Hepatic stellate cell (primary cell): ENCODE measurements at places on chromosomes 13 and 19.
A peak's percentile ranks its signal among the peaks of the same experiment; 100 is the strongest.

GRCh38 chr19:42443944-42444398 is 1.2 kb upstream of the CXCL17 start:
- no peak for DNase-seq

DNA sequence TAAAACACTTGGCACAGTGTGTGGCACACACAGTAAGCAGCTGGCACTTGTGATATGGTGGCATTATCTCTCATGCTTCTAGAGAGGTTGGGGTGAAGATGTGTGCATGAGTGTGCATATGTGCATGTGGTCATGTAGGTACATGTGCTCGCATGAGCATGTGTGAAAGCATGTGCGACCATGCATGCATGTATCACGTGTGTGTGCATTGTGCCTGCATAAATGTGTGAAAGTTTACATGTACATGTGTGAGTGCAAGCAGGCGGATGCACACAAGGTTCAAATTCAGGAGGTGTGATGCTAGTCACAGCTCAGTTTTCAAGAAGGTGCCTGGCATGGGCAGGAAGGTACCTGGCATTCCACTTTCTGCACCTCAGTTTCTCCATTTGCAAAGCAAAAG is 59.0 kb upstream of the UQCRFS1 start:
- DNase-seq, result no peak

DNA sequence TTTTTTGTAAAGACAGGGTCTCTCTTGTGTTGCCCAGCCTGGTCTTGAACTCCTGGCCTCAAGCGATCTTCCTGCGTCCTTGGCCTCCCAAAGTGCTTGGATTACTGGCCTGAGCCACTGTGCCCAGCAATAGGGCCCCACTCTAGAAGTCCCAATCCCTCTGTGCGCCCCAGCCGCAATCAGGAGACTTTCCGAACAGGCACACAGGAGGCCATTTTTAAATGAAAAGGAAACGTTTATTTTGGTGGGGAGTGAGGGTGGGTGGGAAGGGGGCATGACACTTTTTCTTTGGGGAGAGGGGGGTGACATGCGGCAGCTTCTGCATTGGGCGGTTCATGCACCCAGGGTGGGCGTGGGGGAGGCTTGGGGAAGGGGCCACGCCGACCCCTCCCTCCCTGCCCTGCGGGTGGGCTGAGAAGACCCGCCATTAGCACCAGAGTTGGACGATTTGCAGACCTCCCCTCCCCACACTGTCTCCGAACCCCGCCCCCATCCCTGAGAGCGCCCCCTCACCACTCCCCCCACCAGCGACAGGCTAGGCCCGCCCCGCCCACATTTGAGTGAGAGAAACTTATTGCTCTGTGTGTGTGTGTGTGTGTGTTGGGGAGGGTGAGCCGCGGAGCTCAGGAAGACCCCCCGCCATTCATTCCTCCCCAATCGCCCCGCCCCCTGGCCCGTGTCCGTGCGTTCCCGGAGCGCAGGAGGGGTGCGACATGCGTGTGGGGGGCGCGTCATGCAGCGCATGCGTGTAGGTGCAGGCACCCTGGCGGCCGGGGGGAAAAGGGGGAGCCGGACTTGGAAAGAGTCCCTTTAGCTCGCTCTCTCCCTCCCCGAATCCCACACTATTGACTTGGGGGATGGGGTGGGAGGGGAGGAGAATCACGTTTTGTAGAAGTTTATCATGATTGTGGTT is 17.2 kb downstream of the KCNC3 start:
- no peak for DNase-seq

- DNase-seq, result peak; percentile 58
Observed at GRCh38 chr13:41061914-41062837, 867 bp downstream of the WBP4 start.

GRCh38 chr19:48668332-48668731 is 4.5 kb downstream of the NTN5 start:
- DNase-seq, result no peak

DNA sequence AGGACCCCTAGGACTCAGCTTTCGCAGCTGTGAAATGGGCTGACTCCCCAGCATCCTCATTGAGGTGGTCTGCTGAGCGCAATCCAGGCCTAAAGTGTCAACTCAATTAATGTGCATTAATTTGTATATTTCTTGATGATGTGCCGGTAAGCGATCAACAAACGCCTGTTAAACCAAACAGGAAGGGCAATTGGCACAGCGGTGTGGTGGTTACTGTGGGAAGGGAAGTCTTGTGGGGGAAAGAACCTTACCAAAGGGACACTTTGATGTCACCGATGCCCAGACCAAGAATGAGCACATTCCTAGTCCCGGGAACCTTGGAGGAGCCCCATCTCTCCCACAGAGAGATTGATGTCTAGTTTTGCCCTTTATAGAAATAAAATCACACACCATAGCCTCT is 1.6 kb downstream of the JAK3 start:
- no peak for DNase-seq

DNA sequence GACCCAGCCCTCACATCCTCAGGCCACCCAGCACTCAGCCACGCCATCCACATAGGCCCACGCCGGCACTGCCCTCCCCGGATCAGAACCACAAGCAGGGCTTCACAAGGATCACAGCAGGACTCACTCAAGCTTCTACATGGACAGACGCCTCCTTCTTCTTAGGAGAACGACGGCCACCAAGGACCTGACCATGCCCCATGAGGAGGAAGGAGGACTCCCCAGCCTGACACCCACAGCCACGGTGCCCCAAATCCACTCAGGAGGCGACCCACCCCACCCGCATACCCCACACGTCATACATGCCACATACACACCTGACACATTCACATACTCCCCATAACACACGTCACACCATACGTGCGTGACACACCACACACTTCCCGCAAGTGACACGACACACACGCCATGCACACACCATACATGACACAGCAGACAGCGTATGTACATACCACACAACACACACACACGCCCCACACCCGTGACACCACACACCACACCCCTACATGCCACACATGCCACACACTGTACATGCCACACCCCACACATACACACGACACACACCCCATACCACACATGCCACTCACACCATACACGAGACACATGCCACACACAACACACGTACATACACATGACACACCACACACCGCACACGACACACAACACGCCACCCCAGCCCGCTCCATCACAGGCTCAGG is 50.4 kb downstream of the MLLT1 start:
- no peak for DNase-seq

- DNase-seq, result no peak
Observed at GRCh38 chr13:43196750-43197370, 173.5 kb downstream of the DNAJC15 start.

DNA sequence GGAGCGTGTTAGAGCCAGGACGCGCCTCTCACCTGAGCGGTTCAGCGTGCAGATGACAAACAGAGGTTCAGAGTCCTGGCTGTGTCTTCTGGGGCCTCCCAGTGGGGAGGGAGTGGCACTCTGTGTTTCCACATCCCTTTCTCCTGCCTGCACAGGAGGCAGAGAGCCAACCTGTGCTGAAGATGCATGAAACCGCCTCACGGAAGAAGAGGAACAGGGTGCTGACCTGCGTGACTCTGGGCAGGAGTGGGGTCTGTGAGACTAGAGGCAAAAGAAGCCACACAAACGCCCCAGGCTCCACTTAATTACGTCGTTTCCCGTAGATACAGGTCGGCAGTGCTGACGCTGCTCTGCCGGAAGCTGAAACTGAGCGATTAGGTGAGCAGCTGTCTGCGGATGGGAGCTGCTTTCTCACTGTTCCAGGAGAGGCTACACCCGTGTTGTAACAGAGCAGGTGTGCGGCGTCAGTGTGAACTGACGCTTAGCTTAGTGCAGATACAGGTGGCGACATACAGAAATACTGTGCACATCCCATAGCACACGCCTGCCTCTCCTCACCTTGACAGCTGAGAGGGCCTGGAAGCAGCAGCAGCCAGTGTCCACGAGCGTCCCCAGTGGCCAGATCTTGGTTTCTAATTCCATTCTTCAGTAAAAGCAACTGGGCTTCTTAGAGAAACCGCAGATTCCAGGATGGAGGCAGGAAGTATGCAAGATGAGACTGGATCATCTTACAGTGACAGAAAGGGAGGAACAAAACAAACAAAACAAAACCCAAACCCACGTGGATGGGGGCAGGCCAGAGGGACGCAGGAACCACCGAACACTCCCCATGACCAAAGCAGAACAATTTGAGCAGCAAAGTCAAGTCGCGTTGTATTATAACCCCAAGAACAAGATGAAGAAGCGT is 37.7 kb upstream of the MCF2L start:
- DNase-seq, result peak; percentile 96

DNA sequence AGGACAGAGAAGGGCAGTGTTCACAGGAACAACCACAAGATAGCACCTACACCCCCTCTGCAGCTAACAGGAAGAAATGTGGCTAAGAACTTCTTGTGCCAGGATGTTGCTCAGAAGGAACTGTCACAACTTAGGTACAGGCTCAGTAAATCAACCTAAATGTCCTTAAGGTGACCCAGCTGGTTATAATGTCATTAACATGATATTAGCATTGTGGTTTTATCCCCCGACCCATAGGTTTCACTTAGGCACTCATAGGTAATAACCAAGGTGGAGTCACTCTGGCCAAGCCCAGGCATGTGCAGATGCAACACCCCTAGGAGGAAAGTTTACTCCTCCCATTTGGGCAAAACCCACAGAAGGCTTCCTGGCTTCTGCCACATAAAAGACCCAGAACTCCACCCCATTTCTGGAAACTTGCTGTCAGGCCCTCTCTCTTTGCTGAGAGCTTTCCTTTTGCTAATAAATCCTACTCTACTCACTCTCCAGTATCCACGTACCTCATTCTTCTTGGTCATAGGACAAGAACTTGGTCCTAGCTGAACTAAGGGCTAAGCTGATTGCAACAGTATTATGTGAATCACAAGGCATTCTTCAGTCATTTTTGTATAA is 951.3 kb downstream of the SLITRK5 start:
- no peak for DNase-seq

GRCh38 chr13:105991131-105991530 is 544.3 kb downstream of the EFNB2 start:
- no peak for DNase-seq

DNA sequence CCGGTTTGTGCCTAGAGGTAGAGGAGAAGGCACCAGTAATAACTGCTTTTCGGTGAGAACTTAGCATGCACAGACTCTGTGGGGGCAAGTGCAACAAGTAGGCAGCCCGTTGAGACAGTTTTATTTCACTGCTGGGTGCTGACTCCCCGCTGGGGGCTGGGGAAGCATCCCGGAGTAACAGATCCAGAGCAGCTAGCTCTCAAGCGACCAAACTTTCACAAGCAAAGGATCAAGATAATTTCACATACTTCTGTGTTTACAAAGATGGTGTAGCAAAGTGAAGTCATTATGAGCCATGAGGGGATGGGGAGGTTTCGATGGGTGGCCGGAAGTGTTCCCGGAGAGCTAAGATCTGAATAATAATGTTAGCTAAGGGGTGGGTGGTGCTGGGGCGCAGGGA is 2.8 kb downstream of the NACC1 start:
- DNase-seq, result peak; percentile 73

DNA sequence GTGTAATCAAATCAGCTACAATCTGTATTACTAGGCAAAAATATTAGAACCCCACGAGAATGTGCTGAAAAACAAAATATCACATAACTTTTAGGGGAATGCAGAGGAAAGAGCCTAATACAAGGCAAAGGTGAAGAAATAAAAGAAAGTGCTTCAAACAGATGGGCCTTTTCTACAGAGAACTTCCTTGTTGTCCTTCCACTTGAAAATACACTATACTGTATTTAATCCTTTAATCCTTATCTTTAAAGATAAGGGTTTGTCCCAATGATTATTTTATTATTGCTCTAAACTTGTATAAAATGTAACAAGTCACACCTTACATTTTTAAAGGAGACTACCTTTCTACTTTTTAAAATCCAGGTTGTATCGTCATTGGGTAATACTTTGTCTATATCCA is 296.5 kb downstream of the NDFIP2 start:
- DNase-seq, result no peak

DNA sequence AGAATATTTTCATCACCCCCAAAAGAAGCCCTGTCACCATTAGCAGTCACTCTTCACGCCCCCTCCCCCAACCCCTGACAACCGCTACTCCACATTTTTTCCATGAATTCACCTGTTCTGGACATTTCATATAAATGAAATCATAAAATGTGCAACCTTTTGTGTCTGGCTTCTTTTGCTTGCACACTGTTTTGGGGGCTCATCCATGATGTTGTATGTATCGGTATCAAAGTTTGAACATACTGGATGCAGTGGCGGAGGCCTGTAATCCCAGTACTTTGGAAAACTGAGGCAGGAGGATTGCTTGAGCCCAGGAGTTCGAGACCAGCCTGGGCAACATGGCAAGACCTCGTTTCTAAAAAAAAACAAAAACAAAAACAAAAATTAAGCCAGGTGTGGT is 7.2 kb downstream of the GADD45B start:
- no peak for DNase-seq

GRCh38 chr19:3537438-3538240 is 1.3 kb upstream of the TEKTIP1 start:
- no peak for DNase-seq

DNA sequence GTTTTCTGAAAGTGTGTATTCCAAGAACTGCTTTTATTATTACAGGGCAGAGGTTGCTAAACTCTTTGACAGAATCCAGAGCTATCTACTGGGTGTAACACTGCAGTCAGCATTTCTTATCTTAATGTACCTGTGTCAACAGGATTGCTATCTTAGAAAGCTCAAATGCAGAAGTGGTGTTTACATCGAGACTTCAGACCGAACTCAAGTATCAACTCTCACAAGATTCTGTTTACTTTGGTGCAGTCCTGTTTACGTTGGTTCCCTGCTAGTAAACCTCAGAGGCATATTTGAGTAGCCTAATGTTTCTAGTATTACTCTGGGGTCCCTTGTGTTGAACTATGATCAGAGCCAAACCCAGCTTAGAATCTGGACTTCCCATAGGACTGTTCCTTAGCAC is 20.5 kb downstream of the SLC15A1 start:
- no peak for DNase-seq

DNA sequence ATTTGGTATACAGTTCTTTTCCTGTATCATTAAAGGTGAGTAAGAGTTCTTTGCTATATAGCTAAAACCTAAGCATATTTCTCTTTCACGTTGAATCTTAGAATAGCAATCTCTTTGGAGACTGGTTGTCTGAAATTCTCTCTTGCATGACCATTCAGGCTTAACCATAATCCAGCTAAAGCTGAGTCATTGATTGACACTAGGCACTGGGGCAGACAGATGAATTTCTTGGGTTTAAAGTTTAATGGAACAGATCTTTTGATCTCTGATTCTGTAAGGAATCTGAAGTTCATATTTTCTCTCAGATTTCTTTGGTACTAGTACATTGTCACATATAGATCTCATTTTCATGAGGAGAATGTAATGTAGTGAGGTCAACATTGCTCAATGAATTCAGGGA is 397.3 kb upstream of the MIR17HG start:
- no peak for DNase-seq
